PC-3 (cell line): ENCODE measurements at places on chromosomes 5 and 9.

GRCh38 chr5:169763376-169764017, 126.4 kb downstream of the DOCK2 start:
- no peak for DNase-seq
- no peaks in the 10 kb centered on the region for H3K4me1 ChIP-seq
- H3K27me3 ChIP-seq: no peaks in the 10 kb centered on the region
- H3K27ac ChIP-seq: no peak overlapping the region

- no peak overlapping the region for H3K27ac ChIP-seq
- no peak for DNase-seq
- no peaks in the 10 kb centered on the region for H3K36me3 ChIP-seq
- H3K4me3 ChIP-seq: no peak overlapping the region
- H3K4me1 ChIP-seq: no peaks in the 10 kb centered on the region
Measured at GRCh38 chr5:178428341-178429155, 161.6 kb downstream of the COL23A1 start.

GRCh38 chr5:77832938-77833337, 56.8 kb upstream of the TBCA start:
- H3K4me1 ChIP-seq: no peaks in the 10 kb centered on the region
- H3K36me3 ChIP-seq: no peaks in the 10 kb centered on the region
- H3K4me3 ChIP-seq: no peak overlapping the region
- H3K27ac ChIP-seq: no peak overlapping the region

- H3K36me3 ChIP-seq: no peaks in the 10 kb centered on the region
- DNase-seq: no peak
- H3K27me3 ChIP-seq: no peaks in the 10 kb centered on the region
- H3K27ac ChIP-seq: no peak overlapping the region
Measured at GRCh38 chr5:8644377-8644776, 775.4 kb downstream of the MTRR start.
